ENCODE measurements at places on chromosomes 1 and 21.

- DNase-seq, result no peak
Observed at GRCh38 chr1:199574950-199575349, 452.6 kb upstream of the NR5A2 start.

- no peak for DNase-seq
Observed at GRCh38 chr1:116167625-116168276, 56.6 kb downstream of the MAB21L3 start.

DNA sequence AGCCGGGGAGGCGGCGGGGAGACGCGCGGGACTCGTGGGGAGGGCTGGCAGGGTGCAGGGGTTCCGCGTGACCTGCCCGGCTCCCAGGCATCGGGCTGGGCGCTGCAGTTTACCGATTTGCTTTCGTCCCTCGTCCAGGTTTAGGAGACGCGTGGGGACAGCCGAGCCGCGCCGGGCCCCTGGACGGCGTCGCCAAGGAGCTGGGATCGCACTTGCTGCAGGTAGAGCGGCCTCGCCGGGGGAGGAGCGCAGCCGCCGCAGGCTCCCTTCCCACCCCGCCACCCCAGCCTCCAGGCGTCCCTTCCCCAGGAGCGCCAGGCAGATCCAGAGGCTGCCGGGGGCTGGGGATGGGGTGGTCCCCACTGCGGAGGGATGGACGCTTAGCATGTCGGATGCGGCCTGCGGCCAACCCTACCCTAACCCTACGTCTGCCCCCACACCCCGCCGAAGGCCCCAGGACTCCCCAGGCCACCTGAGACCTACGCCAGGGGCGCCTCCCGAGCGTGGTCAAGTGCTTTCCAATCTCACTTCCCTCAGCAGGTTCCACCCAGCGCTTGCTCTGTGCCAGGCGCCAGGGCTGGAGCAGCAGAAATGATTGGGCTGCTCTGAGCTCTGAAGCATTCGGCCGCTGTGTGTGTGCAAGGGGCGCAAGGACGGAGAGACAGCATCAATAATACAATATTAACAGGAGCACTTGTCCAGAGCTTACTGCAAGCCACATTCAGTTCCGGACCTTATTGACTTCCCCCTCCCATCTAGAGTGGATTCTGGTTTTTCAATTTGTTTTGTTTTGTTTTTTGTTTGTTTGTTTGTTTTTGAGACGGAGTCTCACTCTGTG is 10.3 kb downstream of the SIM2 start:
- DNase-seq, result no peak

- DNase-seq, result peak; percentile 82
Observed at GRCh38 chr1:66758241-66758755, 6.0 kb downstream of the DYNLT5 start.

DNA sequence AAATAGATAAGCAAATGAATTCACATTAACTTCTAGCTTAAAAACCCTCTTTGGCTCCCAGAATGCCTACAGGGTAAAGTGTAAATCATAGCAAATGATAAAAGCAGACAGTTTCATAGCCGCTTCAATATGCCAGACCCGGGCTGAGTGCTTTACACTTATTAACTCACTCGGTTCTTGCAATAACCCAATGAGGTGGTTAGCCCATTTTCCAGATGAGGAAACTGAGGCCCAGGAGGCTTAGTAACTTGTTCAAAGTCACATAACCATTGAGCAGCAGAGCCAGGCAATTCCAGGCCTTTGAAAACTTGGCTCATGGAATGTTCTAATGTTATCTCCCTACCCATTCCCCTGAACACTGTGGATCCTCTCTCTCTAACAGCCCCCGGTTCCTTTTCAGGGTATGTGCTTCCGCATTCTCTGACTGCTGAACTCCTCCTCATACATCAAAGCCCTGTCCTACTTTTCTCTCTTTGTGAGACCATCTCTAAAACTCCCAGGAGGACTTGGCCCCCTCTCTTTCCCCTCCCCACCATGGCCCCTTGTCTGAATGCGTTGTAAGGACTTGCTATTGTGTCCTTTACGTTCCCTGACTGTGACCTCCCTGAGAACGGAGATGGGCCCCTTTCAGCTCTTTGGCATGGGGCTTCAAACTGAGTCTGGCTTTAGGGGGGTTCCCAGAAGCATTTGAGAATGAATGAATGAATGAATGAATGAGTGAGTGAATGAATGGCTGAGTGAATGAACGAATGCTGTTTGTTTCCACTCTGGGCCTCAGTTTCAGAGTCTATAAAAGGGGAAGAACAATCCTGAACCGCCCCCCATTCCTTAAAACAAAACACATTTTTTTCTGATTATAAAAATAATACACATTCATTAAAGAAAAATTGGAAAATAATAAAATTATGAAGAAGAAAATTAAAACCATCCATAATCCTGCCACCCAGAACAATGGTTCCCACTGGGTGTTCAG is 15.6 kb upstream of the RUNX3 start:
- DNase-seq, result no peak

GRCh38 chr1:47228644-47229030 is 3.4 kb downstream of the TAL1 start:
- DNase-seq, result no peak

GRCh38 chr1:23561813-23562100 is 2.5 kb upstream of the ID3 start:
- DNase-seq, result no peak

GRCh38 chr1:90155721-90156487 is 161.0 kb downstream of the ZNF326 start:
- DNase-seq, result no peak

GRCh38 chr21:37534431-37534830 is 167.9 kb downstream of the DYRK1A start:
- DNase-seq, result no peak

GRCh38 chr1:236393681-236394481 is at the start of gene EDARADD:
EDARADD (plus strand) TSS chr1:236394286; CDS start chr1:236394445, 159 bp downstream.
- DNase-seq, result no peak

- no peak for DNase-seq
Observed at GRCh38 chr1:208332774-208333126, 88.6 kb upstream of the PLXNA2 start.

GRCh38 chr1:219420913-219421312 is 192.0 kb downstream of the ZC3H11B start:
- DNase-seq, result no peak

- peak; percentile 55 for DNase-seq
Observed at GRCh38 chr1:153598309-153599172, 14.4 kb downstream of the S100A16 start.

DNA sequence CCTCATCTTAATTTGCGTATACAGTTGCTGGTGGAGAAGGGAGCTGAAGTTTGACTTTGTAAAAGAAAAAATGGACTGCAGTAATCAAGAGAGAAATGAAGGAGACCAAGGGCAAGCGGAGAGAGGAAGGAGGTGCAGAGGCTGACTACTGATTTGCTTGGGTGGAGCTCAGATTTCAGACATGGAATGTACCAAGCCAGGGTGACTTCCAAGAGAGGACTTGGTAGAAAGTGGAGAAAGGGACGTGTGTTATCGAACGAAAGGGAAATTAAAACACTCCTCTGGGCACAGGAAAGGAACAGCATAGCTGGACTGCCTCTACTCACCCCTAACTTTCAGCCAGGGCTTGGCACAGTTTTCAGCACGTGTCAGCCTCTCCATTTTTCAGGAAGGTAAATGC is 15.1 kb upstream of the HEATR1 start:
- no peak for DNase-seq

DNA sequence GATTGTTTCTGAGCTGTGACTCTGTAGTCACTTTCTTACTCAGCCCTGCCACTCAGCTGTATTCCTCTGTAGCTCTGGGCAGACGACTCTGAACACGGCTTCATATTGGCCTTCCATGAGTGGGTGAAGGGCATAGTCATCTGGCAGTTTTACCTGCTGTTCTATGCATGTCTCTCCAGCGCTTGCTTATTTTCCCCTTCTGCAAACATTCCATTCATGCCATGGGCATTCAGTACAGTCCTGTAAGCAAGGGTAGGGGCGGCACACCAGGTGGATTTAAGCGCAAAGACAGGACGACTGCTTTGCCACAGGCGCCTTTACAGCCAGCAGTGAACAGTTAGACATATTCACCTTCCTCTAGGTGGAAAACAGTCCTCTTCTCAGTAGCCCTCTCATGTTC is 4.4 kb upstream of the WDR26 start:
- DNase-seq, result no peak

DNA sequence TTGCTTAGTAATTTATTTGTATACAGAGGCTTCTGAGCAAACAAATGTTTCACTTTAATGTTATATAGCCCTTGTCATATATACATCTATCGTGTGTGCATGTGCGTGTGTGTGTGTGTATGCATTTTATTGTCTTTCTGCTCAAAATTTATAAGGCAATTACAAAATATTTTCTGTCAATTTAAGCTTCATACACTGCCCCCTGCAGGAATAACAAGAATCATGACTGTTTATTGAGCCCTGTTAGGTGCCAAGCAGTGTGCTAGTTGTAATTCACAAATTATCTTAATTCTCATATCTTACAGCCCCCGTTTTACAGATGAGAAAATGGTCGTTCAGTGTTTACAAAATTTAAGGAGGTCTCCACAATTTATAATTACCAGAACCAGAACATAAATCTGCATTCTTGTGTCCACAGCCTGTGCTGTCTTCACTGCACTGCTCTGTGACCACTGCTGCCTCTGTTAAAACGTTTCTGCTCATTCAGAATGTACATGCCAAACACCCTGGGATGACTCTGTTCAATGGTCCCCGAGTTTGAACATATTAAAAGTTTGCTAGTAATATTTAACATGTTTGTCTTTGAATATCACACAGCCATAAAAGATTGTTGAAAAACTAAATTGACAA is 181.3 kb downstream of the ATP6V1G3 start:
- no peak for DNase-seq

GRCh38 chr1:168483539-168483938 is 60.3 kb downstream of the XCL2 start:
- no peak for DNase-seq

DNA sequence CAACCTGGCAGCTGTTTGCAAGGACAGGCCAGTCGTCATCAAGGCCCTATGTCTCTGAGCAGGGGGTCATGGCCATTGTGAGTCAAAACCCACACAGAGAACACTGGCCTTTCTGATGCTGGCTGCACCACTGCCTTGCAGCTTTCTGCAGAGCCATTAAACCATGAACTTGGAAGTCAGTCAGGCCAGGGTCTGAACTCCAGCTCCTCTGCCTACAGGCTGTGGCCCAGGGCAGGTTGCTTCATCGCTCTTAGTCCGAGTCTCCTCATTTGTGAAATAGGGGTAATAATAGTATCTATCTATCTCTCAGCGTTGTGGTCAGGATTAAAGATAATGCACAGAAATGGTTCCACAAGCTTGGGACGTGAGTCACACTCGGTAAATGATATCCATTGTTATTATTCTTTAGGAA is 35.8 kb upstream of the HIVEP3 start:
- DNase-seq, result no peak

GRCh38 chr1:98057236-98057910 is 136.5 kb upstream of the DPYD start:
- DNase-seq, result no peak

DNA sequence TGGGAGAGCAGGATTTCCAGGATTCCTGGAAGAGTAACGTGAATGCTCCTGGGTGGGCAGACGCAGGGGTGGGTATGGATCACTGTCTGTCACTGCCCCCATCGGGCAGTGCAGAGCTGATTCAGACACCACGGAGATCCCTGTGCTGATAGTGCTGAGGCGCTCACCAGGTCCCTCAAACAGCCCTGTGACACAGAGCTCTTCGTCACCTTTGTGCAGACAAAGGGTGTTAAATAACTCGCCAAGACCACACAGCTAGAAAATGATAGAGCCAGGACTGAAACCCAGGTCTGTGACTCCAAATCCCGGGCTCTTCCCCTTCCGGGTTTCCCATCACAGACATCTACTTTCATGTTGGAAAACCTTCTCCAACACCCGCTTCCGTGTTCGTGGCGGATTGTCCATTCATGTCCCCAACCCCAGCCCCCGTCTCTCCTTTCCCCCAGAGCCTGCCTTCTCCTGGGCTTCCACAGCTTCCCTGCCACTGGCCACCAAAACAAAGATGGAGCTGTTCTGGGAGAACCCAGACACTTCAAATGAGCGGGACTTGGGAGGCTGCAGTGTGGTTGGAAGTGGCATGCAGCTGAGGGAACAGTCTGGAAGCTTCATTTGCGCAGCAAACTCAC is 2.6 kb downstream of the EFHD2 start:
- no peak for DNase-seq

GRCh38 chr1:79955966-79956365 is 949.4 kb upstream of the ADGRL4 start:
- DNase-seq, result no peak

- no peak for DNase-seq
Observed at GRCh38 chr1:45206808-45207623, 611 bp upstream of the ZSWIM5 start.

GRCh38 chr1:9296850-9297249 is 4.2 kb downstream of the SPSB1 start:
- DNase-seq, result no peak

DNA sequence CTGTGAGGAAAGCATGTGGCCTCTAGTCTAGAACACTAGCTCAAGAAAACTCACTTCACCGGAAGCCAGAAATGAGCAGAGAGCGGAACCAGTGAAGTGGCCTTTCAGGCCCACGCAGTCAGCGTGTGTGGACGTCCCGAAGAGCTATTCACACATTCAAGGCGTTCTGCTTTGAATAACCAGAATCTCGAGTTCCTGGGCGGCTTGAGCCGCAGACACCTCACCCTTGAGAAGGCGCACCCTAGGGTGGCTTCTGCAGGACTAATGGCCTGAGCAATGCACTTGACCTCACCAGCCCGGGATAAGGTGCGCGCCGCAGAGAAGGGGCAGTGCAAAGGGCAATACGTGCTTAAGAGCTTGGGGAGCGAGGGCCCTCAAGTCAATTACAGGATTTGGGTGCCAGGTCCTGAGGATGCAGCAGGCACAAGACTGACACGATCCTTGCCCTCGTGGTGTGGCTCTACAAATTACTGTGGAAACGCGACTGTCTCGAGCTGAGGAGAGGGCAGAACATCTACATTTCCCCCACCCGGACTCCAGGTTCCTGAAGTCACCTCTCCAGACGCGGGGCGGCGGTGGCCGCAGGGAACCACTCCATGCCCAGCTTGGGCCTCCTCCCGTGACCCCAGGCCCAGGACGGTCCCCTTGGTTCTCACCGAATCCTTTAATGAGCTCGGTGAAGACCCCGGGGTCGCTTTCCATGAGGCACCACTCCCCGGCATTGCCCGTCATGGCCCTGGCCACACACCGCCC is 455 bp downstream of the UCHL5 start:
- DNase-seq, result peak; percentile 28

- DNase-seq, result no peak
Observed at GRCh38 chr1:11214698-11215380, 25.7 kb downstream of the ANGPTL7 start.

DNA sequence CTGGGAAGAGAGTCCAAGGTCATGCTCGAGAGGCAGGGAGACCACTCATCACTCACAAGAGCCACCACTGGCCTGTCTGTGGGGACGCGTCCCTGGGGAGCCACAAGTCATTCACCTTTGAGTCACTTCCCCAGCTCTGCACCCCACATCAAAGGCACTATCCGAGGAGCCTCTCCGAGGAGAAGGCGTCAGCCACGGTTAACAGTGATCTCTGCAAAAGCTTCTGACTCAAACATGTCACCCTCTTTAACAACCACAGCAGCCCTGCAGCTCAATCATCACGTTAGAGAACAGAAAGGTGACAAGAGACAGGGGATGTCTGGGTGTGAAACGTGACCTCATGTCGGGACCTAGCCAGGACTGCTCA is 9.0 kb downstream of the LRRC47 start:
- no peak for DNase-seq
